ENCODE measurements at places on chromosomes 4 and X.

GRCh38 chr4:2902126-2902525 is 58.5 kb downstream of the ADD1 start:
- DNase-seq = no peak

DNA sequence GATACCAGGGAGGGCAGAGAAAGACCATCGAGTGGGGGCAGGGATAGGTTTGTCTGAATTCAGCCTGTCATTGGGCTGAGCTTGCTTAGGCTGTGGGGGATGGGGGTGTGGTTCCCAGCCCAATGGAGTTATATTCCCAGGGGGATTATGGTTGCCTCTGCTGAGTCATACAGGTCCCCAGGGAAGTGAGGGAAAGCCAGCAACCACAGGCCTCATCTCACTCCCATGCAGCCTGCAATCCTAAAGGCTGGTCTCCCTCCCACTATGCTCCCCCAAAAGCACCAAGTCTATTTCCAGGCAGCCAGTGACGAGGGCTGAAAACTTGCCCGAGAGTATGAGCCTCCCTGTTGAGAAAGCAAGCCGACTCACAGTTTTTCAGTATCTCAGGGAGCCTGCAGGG is 39.3 kb downstream of the AFM start:
- no peak for DNase-seq

DNA sequence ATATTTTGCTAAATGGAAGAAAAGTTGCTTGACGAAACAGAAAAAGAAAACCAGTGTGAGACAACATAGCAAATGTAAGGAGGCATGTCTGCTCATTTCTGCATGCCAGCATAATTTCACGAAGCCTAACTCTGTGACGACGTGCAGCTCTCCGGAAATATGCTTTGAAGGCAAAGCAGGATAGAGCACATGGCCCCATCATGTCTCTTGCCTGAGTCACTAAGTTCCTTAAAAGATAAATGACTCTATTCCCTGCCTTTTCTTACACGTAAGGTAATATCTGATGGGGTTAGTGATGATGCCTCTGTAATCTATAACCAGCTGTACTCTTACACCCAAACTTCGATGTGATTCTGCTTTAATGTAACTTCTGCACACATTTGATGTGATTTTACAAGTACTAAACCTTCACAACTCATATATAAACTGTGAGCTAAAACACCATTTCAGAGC is 64.5 kb downstream of the ANXA3 start:
- no peak for DNase-seq

DNA sequence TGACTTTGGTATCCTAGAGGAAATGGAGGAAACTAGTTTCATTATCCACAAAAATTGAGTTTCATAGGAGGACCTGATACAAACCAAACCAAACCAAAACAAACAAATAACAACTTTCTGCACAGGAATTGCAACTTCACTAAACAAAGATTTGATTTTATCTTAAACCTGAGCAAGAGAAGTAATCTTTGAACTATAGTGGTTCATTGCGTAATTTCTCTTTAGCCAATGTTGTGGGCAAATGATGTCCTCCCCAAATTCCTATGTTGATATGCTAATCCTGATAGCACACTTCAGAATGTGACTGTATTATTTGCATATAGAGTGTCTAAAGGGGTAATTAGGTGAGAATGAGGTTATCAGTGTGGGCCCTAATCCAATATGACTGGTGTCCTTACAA is 102.4 kb downstream of the CAMK2D start:
- DNase-seq = no peak

GRCh38 chr4:128768373-128768996 is 41.0 kb upstream of the JADE1 start:
- DNase-seq = no peak

- no peak for DNase-seq
Observed at GRCh38 chrX:104419211-104419610, 146.8 kb upstream of the IL1RAPL2 start.

All from activated T-cell treated with anti-CD3 and anti-CD28 coated beads, Interleukin-2, amount 50 U/mL, for 24 hours (primary cell).